ENCODE measurements at places on chromosomes 11 and 22. TPM values are rescaled to one million over a fixed set of nuclear protein-coding genes. Genes with fewer than 3 reads are reported as not detected.

GRCh38 chr11:64744544-64745188 is 724 bp upstream of the RASGRP2 start:
- H3K27me3 ChIP-seq = peaks cover 42% of the 10 kb centered on the region
- DNase-seq = no peak
- H3K36me3 ChIP-seq = no peaks in the 10 kb centered on the region

MS4A14 gene
- total RNA-seq = not detected

- peaks cover 67% of the 10 kb centered on the region for H3K27me3 ChIP-seq
- no peak overlapping the region for H3K4me3 ChIP-seq
- no peak for DNase-seq
- H3K36me3 ChIP-seq = no peaks in the 10 kb centered on the region
Measured at GRCh38 chr22:36922105-36922608, 8.7 kb downstream of the CSF2RB start.

- H3K27me3 ChIP-seq = no peaks in the 10 kb centered on the region
- no peak overlapping the region for H3K4me3 ChIP-seq
- H3K4me1 ChIP-seq = no peaks in the 10 kb centered on the region
- no peaks in the 10 kb centered on the region for H3K36me3 ChIP-seq
- no peak for DNase-seq
Measured at GRCh38 chr22:49411236-49411635, 416.4 kb downstream of the BRD1 start.

- H3K27me3 ChIP-seq = no peaks in the 10 kb centered on the region
- H3K36me3 ChIP-seq = peaks cover 6% of the 10 kb centered on the region
- H3K4me3 ChIP-seq = no peak overlapping the region
- H3K4me1 ChIP-seq = peaks cover 7% of the 10 kb centered on the region
- no peak for DNase-seq
Measured at GRCh38 chr11:64006398-64006797, 20.2 kb downstream of the OTUB1 start.

DNA sequence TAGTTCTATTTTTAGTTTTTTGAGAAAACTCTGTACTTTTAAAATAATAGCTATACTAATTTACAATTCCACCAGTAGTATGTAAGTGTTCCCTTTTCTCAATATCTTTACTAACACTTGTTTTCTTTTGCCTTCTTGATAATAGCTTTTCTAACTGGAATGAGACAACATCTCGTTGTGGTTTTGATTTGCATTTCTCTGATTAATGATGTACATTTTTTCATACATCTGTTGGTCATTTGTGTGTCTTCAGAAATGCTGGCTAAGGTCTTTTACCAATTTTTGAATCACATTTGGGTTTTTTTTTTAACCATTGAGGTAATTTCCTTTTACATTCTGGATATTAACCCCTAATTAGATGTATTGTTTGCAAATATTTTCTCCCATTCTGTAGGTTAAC is 258.9 kb downstream of the DYNC2H1 start:
- no peaks in the 10 kb centered on the region for H3K4me1 ChIP-seq
- H3K27ac ChIP-seq = no peak overlapping the region
- DNase-seq = no peak
- no peaks in the 10 kb centered on the region for H3K27me3 ChIP-seq

GRCh38 chr11:83785942-83786341 is 499.8 kb upstream of the CCDC90B start:
- no peaks in the 10 kb centered on the region for H3K36me3 ChIP-seq
- no peak overlapping the region for H3K27ac ChIP-seq
- peaks cover 18% of the 10 kb centered on the region for H3K27me3 ChIP-seq

DNA sequence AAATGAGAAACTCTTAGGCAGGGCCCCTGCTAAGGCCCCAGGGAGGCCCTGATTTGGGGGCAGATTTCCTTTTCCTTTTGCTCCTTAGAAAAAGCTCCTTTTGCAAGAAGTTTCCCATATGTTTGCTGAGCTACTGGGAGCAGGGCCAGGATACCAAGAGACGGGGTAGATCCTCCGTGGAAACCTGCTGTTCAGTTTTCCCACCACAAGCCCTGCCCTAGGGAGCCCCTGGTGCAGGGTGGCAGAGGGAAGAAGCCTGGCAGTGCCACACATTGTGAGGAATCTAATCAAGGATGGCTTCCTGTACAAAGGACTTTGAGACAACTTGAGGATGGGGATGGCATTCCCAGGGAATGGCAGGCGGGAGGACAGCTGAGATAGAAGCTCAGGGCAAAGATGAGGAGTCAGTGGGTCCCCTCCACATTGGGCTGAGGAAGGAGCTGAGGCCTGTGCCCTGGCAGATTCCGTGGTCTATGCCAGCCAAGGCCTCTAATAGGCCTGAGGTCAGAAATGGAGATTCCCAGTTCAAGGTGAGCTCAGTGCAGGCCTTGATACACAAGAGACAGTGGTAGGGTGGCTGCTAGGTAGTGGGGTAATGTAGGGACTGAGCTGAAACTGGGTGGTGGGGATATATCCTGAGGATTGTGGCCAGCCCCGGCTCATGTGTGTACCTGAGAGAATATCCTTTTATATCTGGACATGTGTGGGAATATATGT is 15.0 kb downstream of the TUB start:
- H3K4me1 ChIP-seq = no peaks in the 10 kb centered on the region
- H3K36me3 ChIP-seq = peaks cover 6% of the 10 kb centered on the region
- DNase-seq = no peak
- no peaks in the 10 kb centered on the region for H3K27me3 ChIP-seq

USH1C gene
- total RNA-seq = not detected

- H3K36me3 ChIP-seq = no peaks in the 10 kb centered on the region
- H3K27me3 ChIP-seq = no peaks in the 10 kb centered on the region
- H3K4me1 ChIP-seq = peaks cover 6% of the 10 kb centered on the region
- H3K4me3 ChIP-seq = no peak overlapping the region
- no peak for DNase-seq
- no peak overlapping the region for H3K27ac ChIP-seq
Measured at GRCh38 chr11:100631316-100631715, 55.8 kb upstream of the ARHGAP42 start.

KRTAP5-11 gene
- total RNA-seq = not detected

FAM111B gene
- 1.6 TPM for total RNA-seq

GRCh38 chr22:21651521-21652009 is 9.5 kb downstream of the SDF2L1 start:
- H3K4me1 ChIP-seq = no peaks in the 10 kb centered on the region
- H3K36me3 ChIP-seq = peaks cover 17% of the 10 kb centered on the region
- H3K4me3 ChIP-seq = peak overlapping the region; percentile 85
- H3K27ac ChIP-seq = no peak overlapping the region
- no peak for DNase-seq

- no peaks in the 10 kb centered on the region for H3K36me3 ChIP-seq
- no peak overlapping the region for H3K27ac ChIP-seq
- no peak for DNase-seq
- no peak overlapping the region for H3K4me3 ChIP-seq
- H3K27me3 ChIP-seq = no peaks in the 10 kb centered on the region
- peaks cover 19% of the 10 kb centered on the region for H3K4me1 ChIP-seq
Measured at GRCh38 chr22:32625985-32626384, 151.4 kb downstream of the FBXO7 start.

GRCh38 chr22:38946771-38947170 is 10.6 kb upstream of the APOBEC3A start:
- H3K36me3 ChIP-seq = no peaks in the 10 kb centered on the region
- H3K4me1 ChIP-seq = peaks cover 3% of the 10 kb centered on the region
- no peak overlapping the region for H3K27ac ChIP-seq
- no peak overlapping the region for H3K4me3 ChIP-seq
- peaks cover 90% of the 10 kb centered on the region for H3K27me3 ChIP-seq

SCN2B gene
- total RNA-seq = not detected

- H3K27me3 ChIP-seq = no peaks in the 10 kb centered on the region
- H3K4me3 ChIP-seq = no peak overlapping the region
- H3K4me1 ChIP-seq = no peaks in the 10 kb centered on the region
- H3K36me3 ChIP-seq = no peaks in the 10 kb centered on the region
- no peak for DNase-seq
Measured at GRCh38 chr11:79668575-79668974, 227.7 kb upstream of the TENM4 start.

DNA sequence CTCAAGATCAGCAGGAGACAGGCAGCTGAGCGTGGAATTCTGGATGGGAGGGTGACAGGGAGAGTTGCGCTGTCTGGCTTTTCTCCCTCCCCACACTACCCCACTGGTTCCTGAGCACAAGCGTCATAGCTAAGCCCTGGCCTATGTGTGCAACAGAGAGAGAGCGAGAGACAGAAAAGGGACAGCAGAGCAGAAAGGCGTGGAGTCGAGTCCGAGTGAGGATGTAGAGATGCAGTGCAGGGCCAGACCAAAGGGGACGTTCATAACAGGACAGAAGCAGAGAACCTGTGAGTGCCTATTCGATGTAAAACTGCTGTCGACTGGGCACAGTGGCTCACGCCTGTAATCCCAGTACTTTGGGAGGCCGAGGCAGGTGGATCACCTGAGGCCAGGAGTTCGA is 94.0 kb upstream of the TMEM45B start:
- H3K27ac ChIP-seq = no peak overlapping the region
- H3K4me3 ChIP-seq = no peak overlapping the region
- no peaks in the 10 kb centered on the region for H3K36me3 ChIP-seq
- peaks cover 15% of the 10 kb centered on the region for H3K27me3 ChIP-seq
- no peak for DNase-seq

- no peak overlapping the region for H3K4me3 ChIP-seq
- H3K4me1 ChIP-seq = no peaks in the 10 kb centered on the region
- DNase-seq = no peak
- no peaks in the 10 kb centered on the region for H3K27me3 ChIP-seq
- peaks cover 4% of the 10 kb centered on the region for H3K36me3 ChIP-seq
Measured at GRCh38 chr22:49691256-49691655, 136.4 kb downstream of the BRD1 start.

DNA sequence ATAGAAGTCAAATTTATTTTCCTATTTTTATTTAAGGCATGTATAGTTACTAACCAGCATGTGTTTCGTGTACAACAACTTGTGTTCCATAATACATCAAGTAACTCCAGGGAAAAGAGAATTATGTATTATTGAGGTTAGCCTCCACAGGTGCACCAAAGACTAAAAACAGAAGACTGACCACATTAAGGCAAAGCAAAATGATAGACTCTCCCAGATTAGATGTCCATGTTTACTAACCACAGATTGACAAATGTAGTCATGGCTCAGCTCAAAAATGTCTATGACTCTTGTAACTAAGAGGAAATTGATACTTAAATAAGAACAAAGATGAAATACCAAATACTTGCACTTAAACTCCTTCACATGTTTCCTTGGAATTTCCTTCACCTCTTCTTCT is 238.5 kb downstream of the METTL15 start:
- peaks cover 34% of the 10 kb centered on the region for H3K4me1 ChIP-seq
- no peak overlapping the region for H3K4me3 ChIP-seq
- no peaks in the 10 kb centered on the region for H3K27me3 ChIP-seq
- no peak overlapping the region for H3K27ac ChIP-seq

DNA sequence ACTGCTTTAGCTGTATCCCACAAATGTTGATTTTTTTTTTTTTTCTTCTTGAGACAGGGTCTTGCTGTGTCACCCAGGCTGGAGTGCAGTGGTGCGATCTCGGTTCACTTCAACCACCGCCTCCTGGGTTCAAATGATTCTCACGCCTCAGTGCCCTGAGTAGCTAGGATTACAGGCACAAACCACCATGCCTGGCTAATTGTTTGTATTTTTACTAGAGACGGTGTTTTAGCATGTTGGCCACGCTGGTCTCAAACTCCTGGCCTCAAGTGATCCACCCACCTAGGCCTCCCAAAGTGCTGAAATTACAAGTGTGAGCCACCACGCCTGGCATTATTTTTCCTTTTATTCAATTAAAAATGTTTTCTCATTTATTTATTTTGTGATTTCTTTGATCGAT is 55.9 kb downstream of the PDHX start:
- H3K36me3 ChIP-seq = peaks cover 59% of the 10 kb centered on the region
- H3K27ac ChIP-seq = no peak overlapping the region
- H3K4me1 ChIP-seq = peaks cover 22% of the 10 kb centered on the region
- H3K27me3 ChIP-seq = no peaks in the 10 kb centered on the region

HOATZ gene
- not detected for total RNA-seq

DNA sequence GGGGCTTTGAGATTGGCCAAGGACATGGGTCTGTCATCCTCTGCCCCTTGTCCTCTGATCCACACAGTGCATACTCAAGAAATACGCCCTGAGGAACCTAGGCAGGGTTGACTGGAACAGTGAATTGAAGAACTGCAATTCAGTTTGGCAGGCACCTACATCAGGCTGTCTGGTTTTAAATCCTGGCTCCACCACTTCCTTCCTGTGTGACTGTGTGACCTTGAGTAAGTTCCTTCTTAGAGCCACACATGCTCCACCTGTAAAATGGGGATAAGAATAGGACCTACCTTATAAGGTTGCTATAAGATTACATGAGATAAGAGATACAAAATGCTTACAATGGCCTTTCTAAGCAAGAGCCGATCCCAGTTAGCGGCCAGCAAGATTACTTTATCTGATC is 15.8 kb upstream of the TCF20 start:
- no peaks in the 10 kb centered on the region for H3K27me3 ChIP-seq
- DNase-seq = no peak
- H3K36me3 ChIP-seq = no peaks in the 10 kb centered on the region
- no peak overlapping the region for H3K27ac ChIP-seq

DNA sequence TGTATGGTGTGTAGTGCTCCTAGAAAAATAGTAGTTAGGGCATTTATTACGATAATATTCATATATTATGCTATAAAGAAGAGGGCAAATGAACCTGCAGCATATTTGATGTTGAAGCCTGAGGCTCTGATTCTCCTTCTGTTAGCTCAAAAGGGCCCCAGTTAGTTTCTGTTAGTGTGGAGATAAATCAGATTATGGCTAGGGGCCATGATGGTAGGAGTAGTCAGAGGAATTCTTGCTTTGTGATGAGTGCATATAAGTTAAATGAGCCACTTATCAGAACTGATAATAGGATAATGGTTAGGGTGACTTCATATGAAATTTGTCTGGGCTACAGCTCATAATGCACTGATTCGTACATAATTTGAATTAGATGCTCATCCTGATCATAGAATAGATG is 298.4 kb downstream of the DYNC2H1 start:
- H3K27ac ChIP-seq = no peak overlapping the region
- H3K36me3 ChIP-seq = no peaks in the 10 kb centered on the region
- no peak overlapping the region for H3K4me3 ChIP-seq
- H3K4me1 ChIP-seq = no peaks in the 10 kb centered on the region
- H3K27me3 ChIP-seq = no peaks in the 10 kb centered on the region
- DNase-seq = no peak

TRIM68 gene
- total RNA-seq = 7.9 TPM

OR4A16 gene
- not detected for total RNA-seq

PNPLA5 gene
- total RNA-seq = not detected

DNHD1 gene
- 26.5 TPM for total RNA-seq

DRICH1 gene
- not detected for total RNA-seq

IFITM10 gene
- total RNA-seq = 1.9 TPM

Measured in MCF 10A (cell line).